ENCODE measurements at places on chromosomes 1 and 21.

DNA sequence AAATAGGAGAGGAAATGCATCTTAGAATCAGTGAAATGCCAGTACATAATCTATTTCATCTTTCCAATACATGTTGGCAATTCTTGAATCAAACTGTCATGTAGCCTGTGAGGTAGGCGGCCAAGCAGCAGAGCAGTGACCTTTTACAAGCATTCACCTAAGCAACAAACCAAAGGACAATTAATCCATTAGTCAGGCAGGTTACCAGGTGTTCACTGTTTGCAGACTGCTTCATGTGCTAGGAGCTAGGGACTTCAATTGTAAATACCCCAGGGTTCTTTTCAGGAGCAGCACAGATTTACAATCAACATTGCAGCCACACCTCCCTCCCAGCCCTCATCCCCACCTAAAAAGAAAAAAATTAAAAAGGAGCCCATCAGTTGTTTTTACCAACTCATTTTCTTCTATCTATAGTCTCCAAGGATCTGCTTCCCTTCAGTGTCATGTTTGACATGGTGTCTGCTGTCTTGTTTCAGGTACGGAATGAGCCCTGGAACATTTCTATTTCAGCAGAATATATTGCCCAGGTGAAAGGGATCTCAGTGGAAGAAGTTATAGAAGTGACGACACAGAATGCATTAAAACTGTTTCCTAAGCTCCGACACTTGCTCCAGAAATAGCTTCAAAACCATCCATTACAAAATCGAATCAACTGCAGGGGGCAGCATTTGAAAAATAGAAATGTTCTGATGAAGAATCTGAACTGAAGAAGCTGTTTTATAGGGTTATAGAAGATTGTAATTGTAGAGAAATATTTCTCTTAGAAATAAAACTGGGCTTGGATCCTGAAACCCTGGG lies 23.0 kb downstream of the TATDN3 start:
- peak; percentile 64 for DNase-seq

GRCh38 chr1:110240476-110241210 lies 30.5 kb downstream of the KCNC4 start:
- DNase-seq = no peak

DNA sequence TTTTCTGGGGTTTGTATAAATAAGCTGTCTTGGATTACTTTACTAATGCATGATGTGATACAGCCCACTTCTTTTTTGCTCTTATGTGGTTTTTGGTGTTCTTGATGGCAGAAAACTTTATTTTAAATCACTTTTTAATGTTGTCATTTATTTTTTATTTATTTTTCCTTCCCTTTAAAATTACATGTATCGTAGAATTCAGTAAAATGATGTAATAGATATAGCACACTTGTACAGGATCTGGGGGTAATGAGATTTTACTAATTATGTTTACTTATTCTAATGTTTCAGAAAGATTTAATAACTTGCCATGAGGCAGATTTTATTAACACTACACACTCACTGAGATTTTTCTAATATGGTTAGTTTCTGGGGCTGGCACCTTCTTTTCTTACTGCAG lies 701 bp upstream of the B3GALT2 start:
- no peak for DNase-seq

DNA sequence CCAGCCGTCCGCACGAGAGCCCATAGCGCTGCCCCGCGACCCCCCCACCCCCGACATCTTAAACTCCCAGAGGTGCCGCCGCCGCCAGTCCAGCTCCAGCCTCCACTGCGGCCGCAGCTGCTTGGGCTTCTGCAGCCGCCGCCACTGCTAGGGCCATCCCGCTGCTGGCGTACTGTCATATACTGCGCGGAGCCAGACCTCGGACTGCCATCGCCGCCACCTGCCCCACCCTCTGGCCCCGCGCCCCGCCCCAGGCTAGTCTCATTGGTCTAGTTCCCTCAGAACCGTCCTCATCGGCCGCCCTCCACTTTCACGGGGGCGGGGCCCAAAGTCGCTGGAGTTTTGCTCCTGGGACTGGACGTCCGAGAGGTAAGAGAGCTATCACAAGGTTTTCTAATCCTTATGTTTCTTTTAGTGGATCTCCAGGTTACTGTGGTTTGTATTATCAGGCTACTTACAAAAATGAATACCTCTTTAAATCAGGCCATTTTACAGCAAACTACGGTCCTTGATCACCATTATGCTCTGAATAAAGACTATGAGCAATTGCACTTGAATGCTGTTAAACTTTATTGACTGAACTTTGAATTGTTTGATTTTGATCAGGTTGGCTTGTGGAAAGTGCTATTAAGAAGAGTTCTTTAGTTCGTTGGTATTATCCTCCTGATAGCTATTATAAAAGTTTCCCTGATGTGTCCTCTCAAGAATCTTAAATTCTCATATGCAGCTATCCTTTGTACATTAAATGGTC lies 2.8 kb upstream of the CD1D start:
- DNase-seq = peak; percentile 57

- DNase-seq = peak; percentile 95
Measured at GRCh38 chr1:11802973-11803885, 2.5 kb downstream of the MTHFR start.

DNA sequence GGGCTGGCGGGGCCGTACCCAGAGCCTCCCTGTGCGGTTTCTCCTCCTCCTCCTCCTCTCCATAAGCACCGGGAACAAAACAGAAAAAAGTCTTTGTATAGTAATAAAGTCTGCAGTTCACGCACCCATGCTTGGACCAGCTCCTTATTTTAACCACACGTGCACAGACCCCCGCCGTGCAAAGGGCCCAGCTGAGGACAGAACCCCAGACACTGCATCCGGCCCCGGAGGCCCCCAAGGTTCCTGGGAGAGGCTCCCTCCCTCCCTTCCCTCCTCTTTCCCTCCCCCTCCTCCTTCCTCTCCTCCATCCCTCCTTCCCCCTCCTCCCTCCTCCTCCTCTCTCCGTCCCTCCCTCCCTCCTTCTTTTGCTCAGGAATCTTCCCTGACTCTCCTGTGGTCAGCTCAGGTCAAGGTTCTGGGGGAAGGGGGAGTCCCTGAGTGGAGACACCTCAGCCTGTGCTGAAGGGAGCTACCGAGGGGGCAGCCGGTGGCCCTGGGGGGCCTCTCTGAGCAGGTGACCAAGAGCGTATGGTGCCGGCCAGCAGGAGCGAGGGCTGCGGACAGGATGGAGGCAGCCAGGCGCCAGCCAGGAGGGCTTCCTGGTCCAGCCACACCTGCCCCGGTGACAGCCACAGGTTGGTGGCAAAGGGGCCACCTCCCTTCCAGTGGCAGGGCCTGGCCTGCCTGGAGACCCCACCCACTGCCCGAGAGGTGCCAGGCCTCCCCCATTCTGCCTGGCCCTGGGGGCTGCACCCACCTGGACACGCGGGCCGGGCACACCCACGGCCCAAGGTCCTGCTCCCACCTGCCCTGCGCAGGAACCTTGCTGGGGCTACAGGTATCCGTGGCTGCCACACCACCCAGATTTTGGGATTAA lies 3.2 kb upstream of the TTLL10 start:
- no peak for DNase-seq

DNA sequence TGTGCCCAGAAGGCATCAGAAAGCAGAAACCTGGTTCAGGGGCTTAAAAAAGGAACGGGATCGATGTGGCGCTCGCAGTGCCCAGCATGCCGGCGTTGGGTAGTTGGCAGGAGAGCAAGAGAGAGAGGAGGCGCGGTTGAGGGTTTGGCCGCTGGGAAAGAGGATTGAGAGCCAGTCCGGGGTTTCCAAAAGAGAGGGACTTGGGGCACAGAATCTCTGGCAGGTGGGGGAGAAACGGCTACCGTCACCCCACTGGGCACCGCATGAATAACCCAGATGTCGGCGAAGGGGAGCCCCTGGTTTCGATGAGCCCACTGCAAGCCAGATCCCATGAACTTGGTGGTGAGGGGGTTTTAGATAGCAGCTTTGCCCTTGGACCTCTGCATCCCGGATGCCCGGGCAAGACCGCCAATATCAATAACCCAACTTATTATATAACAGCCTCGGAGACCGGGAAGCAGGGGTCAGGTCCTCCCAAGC lies 60.4 kb upstream of the ACOT11 start:
- peak; percentile 38 for DNase-seq

GRCh38 chr1:177209357-177209756 lies 38.6 kb downstream of the BRINP2 start:
- DNase-seq = no peak

GRCh38 chr1:200242110-200243041 lies 167.5 kb downstream of the ZNF281 start:
- peak; percentile 51 for DNase-seq

DNA sequence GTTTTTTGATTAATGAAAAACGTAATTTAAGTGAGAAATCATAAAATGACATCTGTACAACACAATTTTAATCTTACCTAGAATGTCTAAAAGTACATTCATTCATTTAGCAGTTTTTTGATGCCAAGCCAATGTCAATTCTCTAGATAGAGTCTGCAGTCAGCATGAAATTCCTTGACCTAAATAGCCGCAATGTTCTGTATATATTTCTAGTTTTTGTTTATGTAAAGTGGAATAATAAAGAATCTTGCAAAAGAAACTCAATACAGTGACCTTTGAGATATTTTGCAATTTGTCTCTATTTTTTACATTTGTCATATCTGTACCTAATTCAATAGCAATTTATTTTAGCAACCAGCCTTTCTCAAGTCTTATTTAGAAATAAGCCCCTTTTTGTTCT lies 176.0 kb downstream of the ATP6V1G3 start:
- no peak for DNase-seq

DNA sequence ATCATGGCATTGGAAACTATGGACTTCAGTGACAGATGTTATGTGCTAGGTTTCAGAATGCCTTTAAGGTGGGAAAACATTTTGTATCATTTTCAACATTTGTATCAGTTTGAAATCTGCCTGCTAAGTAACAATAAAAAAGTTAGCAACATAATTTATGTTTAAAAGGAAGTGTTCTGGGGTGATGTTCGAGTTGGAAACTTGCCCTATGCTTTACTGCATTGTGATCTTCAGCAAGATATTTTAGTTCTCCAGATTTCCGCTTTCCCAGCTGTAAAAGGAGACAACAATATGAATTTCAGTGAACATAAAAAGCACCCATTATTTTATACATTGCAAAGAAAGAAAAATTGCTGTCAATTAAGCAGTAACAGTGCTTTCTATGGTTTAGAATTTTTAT lies 187.4 kb downstream of the DISC1 start:
- peak; percentile 89 for DNase-seq

- DNase-seq = no peak
Measured at GRCh38 chr21:42829954-42830353, 49.4 kb downstream of the WDR4 start.

- no peak for DNase-seq
Measured at GRCh38 chr1:175313672-175314225, 121.2 kb upstream of the KIAA0040 start.

GRCh38 chr1:206739411-206740076 lies 31.0 kb upstream of the IL19 start:
- no peak for DNase-seq

GRCh38 chr1:201653233-201653632 lies 114.3 kb downstream of the NAV1 start:
- peak; percentile 80 for DNase-seq

DNA sequence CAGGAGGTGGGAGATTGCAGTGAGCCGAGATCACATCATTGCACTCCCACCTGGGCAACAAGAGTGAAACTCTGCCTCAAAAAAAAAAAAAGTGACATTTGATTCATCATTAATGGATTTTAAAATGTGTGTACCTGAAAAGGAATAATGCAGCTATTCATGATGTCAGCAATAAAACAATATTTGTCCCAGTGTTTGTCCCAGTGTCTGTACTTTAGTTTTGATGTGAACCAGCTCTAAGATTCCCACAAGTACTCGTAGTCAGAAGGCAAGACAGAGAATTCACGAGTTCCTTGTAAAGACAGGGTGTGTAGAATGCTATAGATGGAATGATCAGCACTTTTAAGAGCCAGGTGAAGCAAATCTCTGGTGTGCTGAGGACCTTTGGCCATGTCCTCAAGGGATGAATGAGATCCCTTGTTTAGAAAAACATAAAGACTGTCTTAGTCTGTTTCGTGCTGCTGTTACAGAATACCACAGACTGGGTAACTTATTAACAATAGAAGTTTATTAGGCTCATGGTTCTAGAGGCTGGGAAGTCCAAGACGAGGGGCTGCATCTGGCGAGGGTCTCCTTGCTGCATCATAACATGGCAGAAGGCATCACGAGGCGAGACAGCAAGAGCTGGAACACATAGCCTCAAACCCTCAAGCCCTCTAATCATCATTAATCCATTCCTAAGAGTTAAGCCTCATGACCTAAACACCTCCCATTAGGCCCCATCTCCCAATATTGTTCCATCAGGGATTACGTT lies 12.0 kb upstream of the TMPRSS2 start:
- DNase-seq = no peak

GRCh38 chr1:188062456-188062855 lies 1233.7 kb downstream of the PLA2G4A start:
- no peak for DNase-seq

- DNase-seq = no peak
Measured at GRCh38 chr1:39574646-39575045, 1.9 kb downstream of the PABPC4 start.

GRCh38 chr1:185534801-185535200 lies 199.4 kb upstream of the HMCN1 start:
- no peak for DNase-seq

DNA sequence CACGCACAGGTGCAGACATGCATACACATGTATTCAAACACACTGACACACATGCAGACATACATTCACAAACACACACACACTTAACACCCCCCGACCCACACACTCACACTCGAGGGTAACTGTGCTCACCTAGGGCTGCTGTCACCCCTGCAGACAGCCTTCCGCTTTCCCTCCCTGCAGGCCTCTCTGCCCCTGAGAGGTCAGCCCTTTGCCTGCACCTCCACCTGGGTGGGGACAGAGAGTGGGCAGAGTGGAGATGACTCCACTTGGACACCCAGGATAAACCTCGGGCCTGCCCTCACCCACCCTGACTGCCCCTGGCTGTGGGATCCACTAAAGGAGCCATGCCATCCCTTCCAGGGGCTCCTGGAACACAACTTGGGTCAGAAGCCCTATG lies 264.3 kb downstream of the PTPRU start:
- DNase-seq = no peak

DNA sequence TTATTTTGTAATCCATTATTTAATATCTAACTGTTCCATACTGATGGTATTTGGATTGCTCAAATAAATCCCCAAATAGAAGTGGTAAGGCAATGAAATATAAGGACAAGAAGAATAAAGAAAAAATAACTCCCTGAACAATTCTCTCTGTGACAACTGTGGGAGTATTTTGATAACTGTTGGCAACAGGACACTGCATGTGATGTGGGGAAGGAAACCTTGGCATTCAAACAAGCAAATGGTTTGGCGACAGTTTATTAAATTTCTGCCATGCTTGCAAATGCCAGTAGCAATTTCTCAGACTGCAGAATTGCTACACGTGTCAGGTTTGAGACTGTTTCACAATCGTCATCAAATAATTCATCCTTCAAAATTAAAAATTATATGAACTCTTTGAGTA lies 8.6 kb upstream of the MRPL39 start:
- DNase-seq = no peak

- DNase-seq = no peak
Measured at GRCh38 chr1:208047476-208047934, 136.6 kb upstream of the CD34 start.

GRCh38 chr1:230542054-230542453 lies 100.2 kb upstream of the COG2 start:
- peak; percentile 13 for DNase-seq

Data from common myeloid progenitor, CD34-positive (primary cell).